ENCODE measurements at places on chromosomes 1 and 21. TPM values are rescaled to one million over a fixed set of nuclear protein-coding genes. Genes with fewer than 3 reads are reported as not detected.

DNA sequence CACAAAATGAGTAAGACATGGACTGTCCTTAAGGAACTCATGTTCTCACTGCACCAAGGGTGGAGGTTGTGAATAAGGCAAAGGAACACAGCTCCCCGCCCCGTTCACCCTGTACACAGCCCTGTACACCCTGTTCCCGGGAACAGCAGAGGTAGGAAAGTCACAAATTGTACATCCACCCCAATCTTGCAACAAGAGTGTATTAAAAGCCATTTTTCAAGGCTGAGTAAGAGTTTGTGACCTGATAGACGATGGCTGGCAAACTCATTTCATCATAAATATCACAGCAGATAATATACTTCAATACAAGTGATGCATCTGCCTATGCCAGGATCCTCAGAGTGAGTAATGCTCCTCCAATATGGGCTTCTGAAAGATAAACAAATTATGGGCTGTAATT, 52.5 kb upstream of the CAMK1G start:
- DNase-seq, result no peak

- no peak for DNase-seq
These were observed 470.2 kb downstream of the DISC1 start for GRCh38 chr1:232096751-232097150.

The ATP6V1G3 gene
- total RNA-seq, result not detected

DNA sequence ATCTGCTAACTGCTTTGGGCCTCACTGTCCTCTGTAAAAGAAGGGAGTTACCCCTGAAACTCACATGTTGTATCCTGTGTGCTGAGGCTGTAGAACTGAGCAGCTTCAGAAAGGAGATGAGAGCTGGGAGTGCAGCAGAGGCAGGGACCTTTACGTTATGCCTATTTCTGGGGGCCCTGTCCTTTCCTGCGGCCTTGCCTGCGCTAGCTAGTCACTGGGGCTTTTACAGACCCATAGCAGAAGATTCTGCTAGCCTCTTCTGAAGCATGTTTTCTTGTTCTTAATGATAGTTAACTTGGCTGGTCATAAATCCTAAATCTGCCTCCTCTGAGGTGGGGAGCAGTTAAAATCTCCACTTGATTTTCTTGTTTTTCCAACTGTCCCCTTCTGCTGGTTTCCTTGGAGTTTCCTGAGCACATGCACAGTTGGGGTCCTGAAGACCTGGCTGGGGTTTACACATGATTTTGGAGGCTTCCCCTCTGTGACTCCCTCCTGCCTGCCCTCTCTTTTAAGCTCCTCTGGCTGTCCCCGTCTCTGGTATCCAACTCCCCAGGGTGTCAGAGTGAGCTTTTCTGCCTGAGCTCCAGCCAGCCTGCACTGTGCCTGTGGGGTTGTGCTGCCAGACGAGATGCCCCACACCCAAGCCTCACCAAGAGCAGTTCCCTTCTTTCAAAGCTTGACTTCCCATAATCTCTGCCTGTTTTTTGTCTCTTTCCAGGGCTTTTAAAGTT, 76.6 kb downstream of the NOS1AP start:
- no peak for DNase-seq

DNA sequence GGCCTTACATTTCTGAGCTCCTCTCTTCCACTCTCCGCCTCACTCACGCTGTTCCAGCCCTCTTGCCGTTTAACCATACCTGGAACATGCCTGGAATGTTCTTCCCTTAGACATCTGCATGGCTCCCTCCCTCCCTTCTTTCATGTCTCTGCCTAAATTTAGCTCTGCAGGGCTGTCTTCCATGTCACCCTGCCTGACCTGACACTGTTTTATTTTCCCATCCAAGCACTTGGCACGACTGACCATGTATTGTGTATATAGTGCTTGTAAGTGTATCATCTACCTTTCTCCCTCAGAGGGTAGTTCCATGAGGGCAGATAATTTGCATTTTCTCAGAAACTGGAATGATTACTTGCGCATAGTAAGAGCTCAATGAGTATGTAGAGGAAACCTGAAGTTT, 47.3 kb downstream of the ST6GALNAC3 start:
- DNase-seq, result no peak

GRCh38 chr1:56145581-56145980, 433.8 kb downstream of the PLPP3 start:
- DNase-seq, result no peak

The KCNE2 gene
- not detected for total RNA-seq

DNA sequence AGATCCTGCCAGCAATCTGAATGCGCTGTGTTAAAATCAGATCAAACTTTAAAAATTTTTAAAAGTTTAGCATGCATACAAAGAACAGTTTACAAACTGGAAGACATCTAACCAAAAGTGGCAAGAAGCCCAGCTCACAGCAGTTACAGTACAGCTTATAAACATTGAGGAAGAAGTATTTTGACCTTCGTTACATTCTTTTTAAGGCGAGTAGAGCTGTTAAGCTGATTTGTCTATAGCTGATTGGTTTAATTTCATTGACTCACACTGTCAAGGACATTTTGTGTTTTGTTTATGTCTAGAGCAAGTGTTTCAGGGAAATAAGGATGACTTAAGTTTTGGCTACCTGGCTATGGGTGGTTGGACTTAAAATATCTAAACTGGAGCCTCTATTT, 3.0 kb upstream of the PGM1 start:
- DNase-seq, result peak; percentile 88

DNA sequence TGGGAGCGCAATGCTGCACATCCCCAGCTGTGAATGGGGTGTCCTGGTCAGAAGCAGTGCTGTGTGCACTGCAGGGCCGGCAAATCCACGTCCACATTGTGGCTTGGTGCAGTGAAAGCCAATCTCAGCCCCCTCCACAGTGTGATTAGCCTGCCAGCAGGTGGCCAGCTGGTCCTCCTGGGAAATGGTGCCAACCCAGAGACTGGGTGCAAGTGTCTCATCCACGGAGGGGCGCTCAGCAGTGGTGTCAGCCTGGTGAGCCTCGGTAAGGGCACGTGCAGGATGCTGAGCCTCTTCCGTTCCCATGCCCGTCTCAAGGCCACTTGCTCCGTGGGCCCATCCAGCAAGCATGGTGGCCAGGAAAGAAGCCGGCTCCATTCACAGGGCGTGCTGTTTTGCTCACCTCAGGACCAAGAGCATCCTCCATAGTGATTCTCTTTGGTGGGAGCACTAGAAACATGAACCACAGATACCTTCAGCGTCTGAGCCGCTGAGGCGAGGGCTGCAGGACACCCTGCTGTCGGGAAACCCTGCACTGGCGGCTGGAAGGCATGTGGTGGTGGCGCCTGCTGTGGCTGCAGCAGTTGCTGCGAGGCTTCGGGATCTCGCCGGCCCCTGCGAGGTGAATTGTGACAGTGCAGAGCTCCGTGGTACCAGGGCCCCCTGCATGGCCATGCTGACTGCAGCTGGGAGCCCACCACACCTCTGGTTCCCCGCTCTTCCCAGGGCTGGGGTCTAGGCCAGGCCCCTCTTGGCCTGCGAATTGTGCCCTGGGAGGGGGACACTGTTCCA, 2.0 kb upstream of the SMYD3 start:
- DNase-seq, result no peak

The WDR26 gene
- 41.4 TPM for total RNA-seq

- DNase-seq, result no peak
These were observed 174.6 kb downstream of the RWDD3 start for GRCh38 chr1:95408507-95409136.

DNA sequence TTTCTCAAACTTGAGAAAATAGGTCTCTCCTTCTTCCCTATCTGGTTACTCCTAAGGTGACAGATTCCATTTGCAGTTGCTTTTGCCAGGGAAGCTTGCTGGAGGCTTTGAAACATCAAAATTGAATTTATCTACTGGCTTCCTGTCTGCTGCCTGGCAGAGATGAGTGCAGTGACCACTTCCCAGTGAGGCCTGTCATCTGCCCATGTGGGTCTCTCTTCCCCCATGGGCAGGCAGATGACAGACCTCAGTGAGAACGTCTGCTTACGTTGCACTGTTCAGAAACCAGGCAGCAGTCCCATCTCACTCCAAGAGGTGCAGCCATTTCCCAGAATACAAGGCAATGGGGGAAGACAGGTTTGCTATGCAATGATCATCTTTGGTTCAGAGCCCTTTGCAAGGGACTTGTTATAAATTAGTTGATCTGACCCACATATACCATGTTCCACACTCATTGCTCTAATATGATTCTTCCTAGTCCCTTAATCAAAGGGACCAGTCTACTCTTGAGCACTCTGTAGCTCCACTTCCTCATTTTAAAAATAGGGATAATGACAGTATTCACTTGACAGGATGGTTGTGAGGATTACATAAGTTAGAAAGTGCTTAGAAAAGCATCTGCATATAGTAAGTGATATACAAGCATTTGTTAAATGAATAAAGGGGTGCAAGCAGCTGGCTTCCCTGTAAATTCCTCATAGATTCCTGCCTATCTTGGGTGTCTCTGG, 10.6 kb downstream of the PGBD5 start:
- no peak for DNase-seq

The SMCP gene
- total RNA-seq, result not detected

DNA sequence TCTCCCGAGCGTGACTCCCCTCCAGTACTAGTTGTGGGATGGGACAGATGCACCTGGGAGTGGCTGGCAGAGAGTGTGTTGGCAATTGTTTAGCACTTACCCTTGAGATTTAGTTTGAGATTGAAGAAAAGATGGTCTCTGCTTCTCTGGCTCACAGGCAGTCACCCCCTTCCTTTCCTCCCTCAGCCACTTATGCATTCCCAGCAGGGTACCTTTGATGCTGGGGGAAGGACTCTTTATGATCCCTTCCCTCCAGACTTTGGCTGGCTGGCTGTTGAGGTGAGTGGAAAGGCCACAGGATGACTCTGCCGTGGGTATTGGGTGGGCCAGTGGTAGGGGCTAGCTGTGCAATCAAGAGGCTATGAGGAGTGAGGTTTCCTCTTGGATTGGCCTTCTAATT, 236.8 kb downstream of the CAMTA1 start:
- no peak for DNase-seq

The LRRIQ3 gene
- total RNA-seq, result 1.8 TPM

The DNASE2B gene
- not detected for total RNA-seq

- no peak for DNase-seq
These were observed 89.0 kb downstream of the LIPI start for GRCh38 chr21:14121719-14122118.

The OR2T29 gene
- total RNA-seq, result not detected

GRCh38 chr1:54227091-54227602, 27.2 kb downstream of the MRPL37 start:
- peak; percentile 51 for DNase-seq

The NECTIN4 gene
- total RNA-seq, result 0.18 TPM

- no peak for DNase-seq
These were observed 6.9 kb upstream of the CCSAP start for GRCh38 chr1:229349463-229350385.

DNA sequence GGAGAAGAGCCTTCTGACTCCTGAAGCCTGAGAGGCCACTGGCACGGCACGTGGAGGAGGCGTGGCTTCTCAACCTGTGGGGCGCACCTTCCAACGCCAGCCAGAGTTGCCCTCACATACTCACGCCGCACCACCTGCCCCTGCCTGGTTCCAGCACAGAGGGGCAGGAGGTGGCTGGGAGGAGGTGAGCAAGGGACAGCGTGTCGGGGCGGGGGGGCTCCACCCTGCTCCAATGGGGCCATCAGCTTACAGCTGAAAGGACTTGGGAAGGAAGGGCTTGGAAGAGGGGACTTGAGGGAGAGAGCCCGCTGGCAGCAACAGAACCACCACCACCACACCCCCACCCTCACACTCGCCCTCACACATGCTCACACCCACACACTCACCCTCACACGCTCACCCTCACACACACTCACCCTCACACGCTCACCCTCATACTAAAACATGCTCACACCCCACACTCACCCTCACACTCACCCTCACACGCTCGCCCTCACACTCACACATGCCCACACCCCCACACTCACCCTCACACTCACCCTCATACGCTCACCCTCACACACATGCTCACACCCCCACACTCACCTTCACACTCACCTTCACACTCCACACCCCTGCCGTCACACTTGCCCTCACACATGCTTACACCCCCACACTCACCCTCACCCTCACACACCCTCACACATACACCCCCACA, 41.6 kb upstream of the EDN2 start:
- no peak for DNase-seq

- DNase-seq, result no peak
These were observed 14.9 kb downstream of the UTP11 start for GRCh38 chr1:38027201-38028104.

- no peak for DNase-seq
These were observed 13.1 kb upstream of the WASF2 start for GRCh38 chr1:27503033-27503432.

The KPRP gene
- not detected for total RNA-seq

DNA sequence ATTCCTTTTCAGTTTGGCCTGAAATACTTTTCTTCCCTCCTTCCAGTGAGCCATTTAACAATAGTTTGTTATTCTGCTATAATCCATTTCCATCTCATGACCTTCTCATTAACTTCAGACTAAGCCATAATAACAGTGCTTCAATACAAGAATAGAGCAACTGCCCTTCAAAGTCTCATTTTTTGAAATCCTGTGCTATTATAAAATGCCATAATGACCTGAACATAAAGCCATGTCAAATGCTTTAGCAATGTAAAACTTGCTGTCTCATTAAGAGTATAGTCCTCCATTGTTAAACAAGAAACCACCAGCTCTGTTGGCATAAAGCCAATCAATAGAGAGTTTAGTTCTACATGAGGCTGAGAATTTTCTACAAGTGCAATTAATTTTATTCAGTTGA, 9.6 kb upstream of the PIGK start:
- no peak for DNase-seq

GRCh38 chr1:46533179-46533864, 18.1 kb downstream of the KNCN start:
- DNase-seq, result peak; percentile 26

GRCh38 chr1:40838045-40838979, 23.9 kb downstream of the CITED4 start:
- no peak for DNase-seq

DNA sequence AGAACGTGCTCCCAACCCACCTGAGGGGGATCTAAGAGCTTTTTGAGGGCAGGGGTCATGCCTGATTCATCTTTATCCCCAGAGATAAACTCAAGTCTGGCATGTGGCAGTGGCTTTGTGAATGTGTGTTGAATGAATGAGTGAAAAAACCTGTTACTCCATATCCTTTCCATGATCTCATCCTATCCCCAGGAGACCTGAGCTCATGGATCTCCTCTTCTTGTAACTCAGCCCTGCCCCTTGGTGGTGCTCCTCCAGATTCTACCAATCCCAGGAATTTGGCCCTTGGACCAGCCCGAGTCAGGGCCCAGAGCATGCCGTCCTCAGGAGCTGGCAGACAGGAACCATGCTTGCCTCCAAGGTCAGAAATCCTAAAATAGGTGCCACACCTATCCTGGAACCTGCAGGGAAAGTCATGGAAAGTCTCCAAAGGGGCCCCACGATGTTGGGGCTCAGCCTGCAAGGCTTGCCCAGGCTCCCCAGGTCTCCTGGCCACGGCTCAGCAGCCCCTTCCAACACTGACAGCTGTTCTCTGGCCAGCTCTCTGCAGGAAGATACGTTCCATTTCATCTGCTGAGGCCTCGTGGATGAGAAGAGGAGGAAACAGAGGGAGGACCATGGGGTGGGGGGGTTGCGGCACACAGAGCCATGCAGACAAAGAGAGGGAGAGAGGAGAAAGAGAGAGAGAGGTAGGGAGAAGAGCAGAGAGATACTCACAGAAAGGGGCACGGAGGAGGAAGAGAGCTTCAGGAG, 214.6 kb downstream of the TRABD2B start:
- DNase-seq, result no peak

The GJA4 gene
- not detected for total RNA-seq

GRCh38 chr1:212638492-212639151, 30.1 kb downstream of the ATF3 start:
- peak; percentile 76 for DNase-seq

The MRPL39 gene
- total RNA-seq, result 20.6 TPM
